ENCODE measurements at places on chromosomes 2 and 18.
A peak's percentile ranks its signal among the peaks of the same experiment; 100 is the strongest.

DNA sequence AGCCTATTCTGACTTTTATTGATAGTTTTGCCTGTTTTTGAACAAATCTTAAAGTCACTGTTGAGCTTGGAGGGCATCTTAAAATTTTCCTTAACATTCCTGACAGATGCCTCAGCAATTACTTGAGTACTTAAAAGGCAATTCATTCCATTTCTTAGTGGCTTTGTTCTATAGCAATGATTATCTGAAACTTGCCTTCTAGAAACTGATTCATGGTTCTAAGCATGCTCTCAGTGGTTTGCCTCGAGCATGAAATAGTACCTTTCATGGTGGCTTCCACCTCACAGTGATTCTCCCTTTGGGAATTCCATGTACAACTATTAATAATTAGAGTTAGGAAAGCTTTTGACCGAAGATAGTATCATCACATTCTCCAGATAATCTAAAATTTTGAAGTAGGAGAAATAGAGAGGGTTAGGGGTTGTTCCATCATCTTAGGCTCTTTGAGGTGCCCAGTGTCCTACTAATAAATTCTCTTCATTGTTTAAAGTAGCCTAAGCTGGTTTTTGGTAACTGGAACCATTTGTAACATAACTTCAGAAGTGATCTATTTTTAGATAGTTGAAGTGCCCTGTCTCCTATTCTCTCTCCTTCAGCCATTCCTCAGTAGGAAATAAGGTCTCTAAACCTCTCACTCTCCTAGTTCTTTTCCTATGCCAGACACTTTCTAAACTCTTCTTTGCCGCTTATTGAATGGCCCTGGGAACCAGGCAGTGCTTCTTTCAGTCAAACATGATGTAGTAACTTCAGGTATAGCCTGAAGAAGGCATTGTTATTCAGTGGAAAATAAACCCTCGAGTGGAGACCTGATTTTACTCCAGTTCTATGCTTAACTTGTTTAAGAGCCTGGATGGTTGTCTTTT is 156.1 kb downstream of the HAUS1 start:
- DNase-seq = no peak

- peak; percentile 52 for DNase-seq
Observed at GRCh38 chr2:208025814-208026184, 472 bp upstream of the PLEKHM3 start.

GRCh38 chr2:236918545-236918944 is 167.1 kb upstream of the COPS8 start:
- DNase-seq = no peak

DNA sequence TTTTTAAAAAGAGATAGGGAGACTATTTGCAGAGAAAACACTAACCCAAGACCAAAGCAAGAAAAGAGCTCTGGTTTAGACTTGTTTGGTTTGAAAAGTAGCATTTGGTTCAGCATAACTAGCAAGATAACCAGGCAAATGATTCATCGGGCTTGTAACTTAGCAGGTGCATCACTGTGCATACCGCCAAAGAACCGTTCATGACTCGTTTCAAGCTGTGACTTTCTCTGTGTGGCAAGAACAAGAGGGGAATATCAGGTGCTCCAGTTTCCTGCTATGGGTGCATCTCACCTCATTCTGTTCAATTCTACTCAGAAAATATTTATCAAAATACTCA is 244.9 kb downstream of the ETAA1 start:
- DNase-seq = no peak

GRCh38 chr2:232027530-232027929 is 66.0 kb downstream of the DIS3L2 start:
- DNase-seq = no peak

DNA sequence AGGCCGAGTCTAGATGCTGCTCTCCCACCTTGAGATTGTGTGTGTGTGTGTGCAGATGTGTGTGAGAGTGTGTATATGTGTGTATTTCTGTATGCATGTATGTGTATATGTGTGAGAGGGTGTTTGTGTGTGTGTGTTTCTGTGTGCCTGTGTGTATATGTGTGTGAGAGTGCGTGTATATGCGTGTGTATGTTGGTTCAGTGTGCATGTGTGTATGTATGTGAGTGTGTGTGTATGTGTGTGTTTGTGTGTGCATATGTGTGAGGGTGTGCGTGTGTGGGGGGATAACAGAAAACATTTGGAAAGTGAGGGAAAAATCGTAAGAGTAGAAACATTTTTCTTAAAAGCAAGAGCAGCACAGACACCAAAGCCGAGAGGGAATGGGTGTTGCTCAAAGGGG is 309.1 kb downstream of the NDUFA10 start:
- DNase-seq = no peak

GRCh38 chr2:65751408-65751807 is 319.0 kb upstream of the SPRED2 start:
- no peak for DNase-seq

DNA sequence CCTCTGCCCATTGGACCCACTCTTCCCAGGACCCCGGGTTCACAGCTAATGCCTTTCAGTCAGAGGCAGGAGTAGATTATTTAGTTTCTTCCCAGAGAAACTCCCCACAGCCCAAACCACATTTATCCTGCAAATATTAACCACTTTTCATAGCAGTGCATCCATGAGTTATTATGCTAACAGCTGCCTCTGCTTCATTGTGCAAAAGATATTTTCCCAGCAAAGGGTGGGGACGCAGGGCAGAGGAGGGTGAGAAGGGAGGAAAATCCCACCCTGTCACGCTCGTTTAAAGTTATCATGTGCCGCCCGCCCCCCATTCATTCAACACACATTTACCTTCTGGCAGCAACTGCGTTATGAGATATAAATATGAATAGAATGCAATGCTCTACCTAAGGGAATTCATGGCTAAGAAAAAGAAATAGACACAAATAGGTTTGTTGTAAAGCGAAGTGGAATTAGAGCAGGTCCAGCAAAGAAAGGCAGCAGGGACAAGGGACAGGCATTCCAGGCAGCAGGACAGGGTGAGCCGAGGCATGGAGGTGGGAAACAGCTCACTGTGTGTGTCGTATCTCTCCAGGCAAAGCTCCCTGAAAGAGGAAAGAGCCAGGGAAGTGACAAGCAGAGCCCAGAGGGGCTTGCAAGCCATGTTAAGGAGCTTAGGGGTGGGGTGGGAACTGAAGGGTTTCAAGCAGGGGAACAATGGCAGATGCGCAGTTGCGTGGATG is 46.3 kb upstream of the LTBP1 start:
- DNase-seq = no peak

DNA sequence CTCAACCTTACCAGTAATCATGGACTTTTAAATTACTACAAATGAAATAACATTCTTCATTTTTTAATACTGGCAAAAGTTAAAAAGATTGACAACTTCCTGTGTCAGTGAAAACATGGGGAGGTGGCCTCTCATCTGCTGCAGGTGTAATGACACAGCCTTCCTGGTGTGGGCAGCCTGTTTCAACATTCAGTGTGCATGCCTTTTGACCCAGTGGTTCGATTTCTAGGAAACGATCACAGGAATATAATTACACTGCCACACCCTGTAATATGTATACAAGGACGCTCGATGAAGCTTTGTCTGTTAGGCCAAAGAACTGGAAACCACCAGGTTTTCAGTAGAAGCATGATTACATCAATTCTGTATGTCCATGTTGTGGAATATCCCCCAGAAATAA is 68.7 kb downstream of the MTHFD2 start:
- DNase-seq = peak; percentile 68

DNA sequence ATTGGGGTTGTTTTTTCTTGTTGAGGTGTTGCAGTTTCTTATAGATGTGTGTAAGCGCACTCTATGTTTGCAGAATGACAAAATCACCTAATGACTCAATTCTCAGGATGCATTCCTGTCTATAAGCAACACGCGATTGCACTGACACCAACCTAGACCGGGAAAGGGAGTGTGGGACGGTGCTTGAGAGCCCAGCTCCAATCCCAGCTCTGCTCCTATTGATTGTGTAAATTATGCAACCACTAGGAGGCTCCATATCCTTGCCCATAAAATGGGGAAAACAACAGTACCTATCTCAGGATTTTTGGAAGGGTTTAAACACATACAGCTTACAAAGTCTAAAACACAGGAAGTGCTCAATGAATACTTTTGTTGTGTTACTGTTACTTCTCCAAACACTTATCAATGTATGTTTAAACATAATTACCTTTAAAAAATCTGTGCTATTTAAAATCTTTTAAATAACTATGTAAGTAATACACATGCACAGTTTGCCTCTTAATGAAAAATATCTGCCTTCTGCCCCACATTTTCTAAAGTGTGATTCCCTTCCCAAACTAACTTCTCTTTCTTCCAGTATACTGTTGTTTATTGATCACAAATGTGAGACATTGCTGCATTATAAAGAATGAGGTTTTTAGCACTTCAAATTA is 132.5 kb downstream of the SPHKAP start:
- peak; percentile 8 for DNase-seq

GRCh38 chr2:238331916-238332315 is 11.6 kb downstream of the TRAF3IP1 start:
- DNase-seq = no peak

DNA sequence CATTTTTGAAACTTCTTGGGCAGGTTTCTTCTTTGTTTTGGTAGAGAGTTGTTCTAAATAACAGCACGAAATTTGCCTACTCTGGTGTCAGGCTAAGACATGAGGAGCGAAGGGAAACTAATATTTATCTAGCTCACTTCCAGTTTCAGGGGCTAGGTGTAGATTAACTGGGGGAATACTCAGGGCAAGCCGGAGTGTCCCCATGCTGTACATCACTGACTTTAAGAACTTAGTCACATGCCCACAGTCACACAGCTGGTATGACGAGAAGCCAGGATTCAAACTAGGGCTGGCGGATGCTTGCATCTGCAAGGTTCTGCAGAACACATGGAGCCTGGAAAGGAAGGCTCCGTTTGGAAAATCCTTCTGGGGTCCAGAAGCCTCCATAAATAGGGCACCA is 133.3 kb downstream of the ALPK2 start:
- no peak for DNase-seq

DNA sequence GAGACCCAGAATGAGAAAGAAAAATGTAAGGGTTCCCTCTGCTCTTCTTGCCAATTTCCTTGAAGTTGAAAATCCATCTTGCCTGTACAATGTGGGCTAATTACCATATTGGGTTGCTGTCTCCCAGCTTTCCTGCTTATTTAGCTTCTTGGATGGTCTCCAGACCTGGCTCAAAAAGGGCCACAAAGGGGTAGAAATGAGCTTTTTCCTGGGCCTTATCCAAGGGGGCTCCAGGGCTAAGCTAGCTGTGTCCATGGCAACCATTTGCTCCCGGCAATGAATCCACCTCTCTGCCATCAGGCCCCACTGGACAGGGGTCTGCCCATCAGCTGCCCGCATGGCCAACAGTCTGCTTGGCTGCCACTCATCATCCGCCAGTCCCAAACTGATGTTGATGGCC is 85.0 kb downstream of the BOD1L2 start:
- no peak for DNase-seq

DNA sequence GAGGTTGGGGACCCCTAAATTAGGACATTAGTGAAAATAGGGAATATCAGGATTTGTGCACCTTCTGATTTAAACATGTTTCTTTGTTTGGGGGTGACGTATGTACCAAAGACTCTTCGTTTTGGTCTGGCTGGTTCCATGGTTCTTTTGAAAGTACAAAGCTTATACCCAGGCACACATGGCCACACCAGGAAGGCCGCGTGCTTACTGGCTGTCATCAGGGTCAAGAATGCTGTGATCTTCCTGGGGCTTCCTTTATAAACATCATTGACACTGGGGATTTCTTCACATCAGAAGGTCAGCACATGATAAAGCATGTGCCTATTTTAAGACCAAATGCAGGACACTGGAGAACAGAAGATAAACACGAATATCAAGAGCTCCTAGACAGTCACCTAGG is 230.6 kb upstream of the ID2 start:
- DNase-seq = no peak

DNA sequence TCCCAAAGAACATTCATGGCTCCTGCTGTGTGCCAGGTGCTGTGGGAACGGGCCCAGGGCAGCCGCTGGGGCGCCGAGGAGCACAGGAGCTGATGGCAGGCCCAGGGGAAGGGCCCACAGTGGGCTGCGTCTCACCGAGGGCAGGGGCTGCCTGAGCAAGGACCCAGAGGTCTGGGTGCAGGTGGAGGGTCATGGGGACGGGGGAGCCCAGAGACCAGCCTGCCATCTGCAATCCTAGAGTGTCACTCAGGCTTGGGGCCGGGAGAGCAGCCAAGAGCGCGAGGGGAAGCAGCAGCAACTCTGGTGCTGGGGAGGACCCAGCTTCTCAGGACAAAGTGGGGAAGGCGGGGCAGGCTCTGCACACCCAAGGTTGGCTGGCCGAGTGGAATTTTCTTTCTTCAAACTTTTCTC is 207.4 kb downstream of the HDAC4 start:
- DNase-seq = no peak

DNA sequence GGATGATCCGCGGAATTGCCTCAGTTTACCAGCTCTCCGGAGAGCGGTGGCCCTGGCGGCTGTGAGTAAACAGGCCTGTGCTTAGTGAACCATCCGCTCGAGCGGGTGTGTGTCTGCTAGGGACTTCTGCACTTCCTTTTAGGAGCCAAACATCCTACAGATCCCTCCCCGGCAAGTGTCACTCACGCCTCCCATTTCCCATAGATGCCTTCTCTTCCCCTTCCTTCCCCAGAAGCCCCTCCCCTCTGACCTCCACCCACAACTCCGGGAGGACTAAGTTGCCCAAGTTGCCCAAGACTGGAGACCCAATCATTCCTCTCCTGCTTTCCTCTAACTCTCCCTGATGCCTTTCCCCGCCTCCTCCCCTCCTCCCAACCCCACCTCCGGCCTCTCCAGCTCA is 2.9 kb downstream of the C1QL2 start:
- DNase-seq = no peak

DNA sequence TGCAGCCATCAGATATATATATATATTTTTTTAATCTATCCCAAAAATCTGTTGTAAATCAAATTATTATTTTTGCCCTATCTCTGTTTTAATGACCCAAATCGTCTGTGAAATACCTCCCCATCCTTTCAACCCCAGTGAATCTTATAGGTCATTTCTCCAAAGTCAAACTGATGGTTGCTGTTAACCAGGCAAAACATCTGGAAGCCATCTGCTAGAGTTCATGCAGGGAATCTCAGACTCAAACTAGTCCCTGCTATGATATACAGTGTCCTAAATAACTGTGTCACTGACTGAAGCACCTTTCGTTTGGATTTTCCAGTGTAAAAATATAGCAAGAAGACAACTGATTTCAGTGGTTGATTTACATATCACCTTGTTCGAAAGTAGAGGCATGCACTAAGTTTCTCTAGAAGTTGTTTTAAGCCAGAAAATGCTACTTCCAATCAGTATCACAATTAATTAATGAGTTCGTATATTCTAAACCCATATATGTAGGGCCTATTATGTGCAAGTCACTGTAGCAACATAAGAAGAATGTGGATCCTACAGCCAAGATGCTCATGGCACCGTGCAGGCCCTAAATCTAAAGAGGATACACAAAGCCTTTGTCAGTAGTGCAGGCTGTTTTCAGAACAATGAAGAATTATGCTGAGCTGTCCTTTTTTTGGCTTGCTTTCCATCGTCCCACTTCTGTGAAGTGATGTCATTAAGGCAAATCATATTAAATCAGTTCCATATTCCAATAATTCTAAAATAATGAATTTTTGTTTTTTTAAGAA is 566.0 kb downstream of the STK39 start:
- DNase-seq = no peak

GRCh38 chr2:23413641-23414040 is 28.7 kb downstream of the KLHL29 start:
- no peak for DNase-seq

All from activated CD4-positive, alpha-beta T cell treated with anti-CD3 and anti-CD28 coated beads, Interleukin-2, Interleukin-6, amounts not matched to agents 100 ng/mL and 50 ng/mL, durations not matched to agents 16 hours and 8 hours (primary cell).